ENCODE measurements at places on chromosomes 6 and 20. TPM values are rescaled to one million over a fixed set of nuclear protein-coding genes. Genes with fewer than 3 reads are reported as not detected.

The FILIP1 gene
- 0.29 TPM for total RNA-seq

The CAGE1 gene
- total RNA-seq: not detected

The RCAN2 gene
- total RNA-seq: 0.22 TPM

The NKX2-4 gene
- total RNA-seq: not detected

The MYBL2 gene
- total RNA-seq: 80.8 TPM

The ZDHHC14 gene
- total RNA-seq: 3.5 TPM

Measured in A172 (cell line).